ENCODE measurements at places on chromosomes 2 and 18. TPM values are rescaled to one million over a fixed set of nuclear protein-coding genes. Genes with fewer than 3 reads are reported as not detected.

The TMEM17 gene
- 0.65 TPM for total RNA-seq

The RND3 gene
- total RNA-seq = 104 TPM

The MYO1B gene
- total RNA-seq = 111 TPM

The GRB14 gene
- total RNA-seq = 0.32 TPM

The PDCD1 gene
- not detected for total RNA-seq

The CPO gene
- total RNA-seq = 0.19 TPM

The NOL4 gene
- total RNA-seq = not detected

The ARPC2 gene
- 297 TPM for total RNA-seq

The RBM43 gene
- 2.6 TPM for total RNA-seq

The EN1 gene
- total RNA-seq = not detected

The MERTK gene
- total RNA-seq = 11.2 TPM

The MAB21L4 gene
- total RNA-seq = not detected

The MFSD6 gene
- 4.0 TPM for total RNA-seq

The C2orf66 gene
- 0.06 TPM for total RNA-seq

The FMNL2 gene
- total RNA-seq = 18.6 TPM

The RFTN2 gene
- total RNA-seq = 7.8 TPM

The SALL3 gene
- not detected for total RNA-seq

The ABCB6 gene
- 45.8 TPM for total RNA-seq

The ST8SIA3 gene
- total RNA-seq = not detected

The SGO2 gene
- 5.5 TPM for total RNA-seq

The TMEM182 gene
- total RNA-seq = 0.16 TPM

The RBFA gene
- total RNA-seq = 37.8 TPM

The MAP3K19 gene
- total RNA-seq = not detected

The ADRA2B gene
- total RNA-seq = not detected

The RTP5 gene
- total RNA-seq = not detected

The ITGA4 gene
- total RNA-seq = 1.9 TPM

The LRRC30 gene
- not detected for total RNA-seq

The ORC2 gene
- total RNA-seq = 25.5 TPM

The GKN1 gene
- total RNA-seq = not detected

The CD207 gene
- 0.16 TPM for total RNA-seq

The GKN2 gene
- not detected for total RNA-seq

The NOSTRIN gene
- total RNA-seq = 6.1 TPM

The PDCL3 gene
- 14.9 TPM for total RNA-seq

The B3GNT2 gene
- 22.0 TPM for total RNA-seq

The COL4A4 gene
- total RNA-seq = under 0.01 TPM

The ZEB2 gene
- 9.8 TPM for total RNA-seq

The MBOAT2 gene
- total RNA-seq = 20.0 TPM

All from bladder microvascular endothelial cell (primary cell).